Diencephalon (tissue), 1 donor: ENCODE measurements at places on chromosomes 12 and 14. TPM values are rescaled to one million over a fixed set of nuclear protein-coding genes. Genes with fewer than 3 reads are reported as not detected.

Gene YAF2
- 62.5 TPM for total RNA-seq

Gene EIF2S3B
- total RNA-seq: 0.92 TPM

Gene RBP5
- 0.46 TPM for total RNA-seq

Gene SHMT2
- total RNA-seq: 25.1 TPM

Gene PTPRQ
- total RNA-seq: 2.5 TPM
